Right cardiac atrium (tissue), 5 donors: ENCODE measurements at places on chromosomes 12 and 14. TPM values are rescaled to one million over a fixed set of nuclear protein-coding genes. Genes with fewer than 3 reads are reported as not detected.

Gene TDG
- total RNA-seq: 10.6 TPM

Gene KRAS
- total RNA-seq: 16.2 TPM

Gene WDHD1
- total RNA-seq: 1.5 TPM

Gene TAS2R20
- total RNA-seq: 1.4 TPM

Gene RFX4
- total RNA-seq: not detected

Gene PMCH
- total RNA-seq: not detected

Gene HPD
- 5.1 TPM for total RNA-seq
